Activated CD8-positive, alpha-beta memory T cell treated with anti-CD3 and anti-CD28 coated beads, Interleukin-2, amount 10 ng/mL, durations not matched to agents 7 days and 5 days (primary cell): ENCODE measurements at places on chromosomes 6 and 20. TPM values are rescaled to one million over a fixed set of nuclear protein-coding genes. Genes with fewer than 3 reads are reported as not detected.

DNA sequence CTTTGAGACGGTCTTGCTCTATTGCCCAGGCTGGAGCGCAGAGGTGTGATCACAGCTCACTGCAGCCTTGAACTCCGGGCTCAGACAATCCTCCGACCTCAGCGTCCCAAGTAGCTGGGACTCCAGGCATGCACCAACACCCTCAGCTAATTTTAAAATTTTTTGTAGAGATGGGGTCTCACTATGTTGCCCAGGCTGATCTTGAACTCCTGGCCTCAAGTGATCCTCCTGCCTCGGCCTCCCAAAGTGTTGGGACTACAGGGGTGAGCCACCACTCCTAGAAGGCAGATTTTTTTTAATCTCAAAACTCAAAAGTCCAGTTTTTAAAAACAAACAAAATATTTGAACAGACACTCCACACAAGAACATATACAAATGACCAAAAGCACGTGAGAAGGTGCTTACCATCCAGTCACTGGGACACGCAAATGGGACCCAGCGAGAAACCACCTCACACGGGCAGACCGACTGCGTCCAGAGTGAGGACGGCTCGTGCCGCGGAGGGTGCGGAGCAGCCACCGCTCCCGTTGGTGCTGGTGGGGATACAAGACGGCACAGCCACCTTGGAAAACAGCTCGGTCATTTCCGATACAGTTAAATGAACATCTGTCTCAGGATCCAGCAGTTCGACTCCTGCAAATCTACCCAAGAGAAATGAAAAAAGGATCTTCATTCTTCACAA, 8.5 kb upstream of the HELZ2 start:
- DNase-seq, result no peak

The BHLHE23 gene
- not detected for total RNA-seq

The LIN28B gene
- total RNA-seq, result not detected

- DNase-seq, result peak; percentile 7
These were observed 143.4 kb downstream of the PXDC1 start for GRCh38 chr6:3608159-3608558.

- DNase-seq, result no peak
These were observed 99.3 kb downstream of the PRND start for GRCh38 chr20:4820806-4821518.

The ANGPT4 gene
- total RNA-seq, result not detected
